Left lung (tissue), 14 donors: ENCODE measurements at places on chromosomes 3 and 15. TPM values are rescaled to one million over a fixed set of nuclear protein-coding genes. Genes with fewer than 3 reads are reported as not detected.
A peak's percentile ranks its signal among the peaks of the same experiment; 100 is the strongest.

PLSCR5 gene
- total RNA-seq, result not detected

ACTC1 gene
- 3.3 TPM for total RNA-seq

AGBL1 gene
- 3.3 TPM for total RNA-seq

U2SURP gene
- 54.3 TPM for total RNA-seq

GPR176 gene
- total RNA-seq, result 4.9 TPM

ATP13A4 gene
- total RNA-seq, result 74.1 TPM

C3orf85 gene
- total RNA-seq, result not detected

LRTM1 gene
- not detected for total RNA-seq

GRCh38 chr3:72193771-72194430, 409.0 kb upstream of the PROK2 start:
- DNase-seq, result no peak

DNA sequence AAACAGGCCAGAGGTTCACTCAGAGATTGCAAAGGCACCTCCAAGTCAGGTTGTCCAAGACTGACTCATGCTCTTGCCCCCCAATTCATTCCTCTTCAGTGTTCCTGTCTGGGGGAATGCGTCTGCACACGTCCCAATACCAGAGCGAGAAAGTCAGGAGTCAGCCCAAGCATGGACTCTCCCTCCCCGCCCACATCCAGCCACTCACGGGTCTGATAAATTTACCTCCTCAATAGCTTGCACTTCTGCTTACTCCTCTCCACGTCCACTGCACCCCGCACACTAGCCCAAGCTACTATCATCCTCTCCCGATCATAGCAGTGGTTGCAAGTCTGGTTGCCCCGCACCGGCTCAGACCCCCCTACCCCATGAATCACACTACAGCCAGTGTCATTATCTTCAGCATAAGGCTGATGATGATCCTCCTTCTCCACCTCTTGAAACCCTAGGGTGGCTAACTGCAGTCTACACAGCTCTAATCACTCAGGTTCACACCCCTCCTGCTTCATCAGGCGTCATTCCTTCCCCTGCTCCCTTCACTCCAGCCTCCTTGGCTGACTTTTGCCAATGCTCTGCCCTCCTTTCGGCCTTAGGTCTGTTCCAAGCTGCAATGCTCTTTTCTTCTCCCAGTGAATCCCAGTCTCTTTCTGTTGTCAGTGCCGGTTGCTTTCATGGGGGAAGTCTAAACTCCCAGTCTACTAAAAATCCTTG, 27.6 kb upstream of the MYO1E start:
- no peak for DNase-seq

DNA sequence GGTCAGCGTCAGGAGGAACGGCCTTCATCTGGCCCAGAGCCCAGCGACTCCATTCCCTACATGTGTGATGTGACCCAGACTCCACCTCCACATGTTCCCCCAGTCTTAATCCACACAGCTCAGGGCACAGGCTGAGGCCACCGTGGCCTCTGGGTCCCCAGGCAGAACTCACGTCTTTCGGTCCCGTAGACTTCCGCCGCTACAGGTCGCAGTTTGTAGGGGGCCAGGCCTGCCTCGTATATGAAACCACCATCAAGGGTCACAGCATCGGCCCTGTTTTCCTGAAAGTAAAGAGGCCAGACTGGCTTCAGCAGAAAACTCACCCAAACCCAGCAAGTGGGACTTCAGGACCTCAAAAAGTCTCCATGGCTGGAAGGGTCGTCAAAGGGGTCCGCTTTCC, 8.6 kb downstream of the LTF start:
- DNase-seq, result no peak

GRCh38 chr3:87733671-87734367, 325.0 kb downstream of the CGGBP1 start:
- no peak for DNase-seq

DNA sequence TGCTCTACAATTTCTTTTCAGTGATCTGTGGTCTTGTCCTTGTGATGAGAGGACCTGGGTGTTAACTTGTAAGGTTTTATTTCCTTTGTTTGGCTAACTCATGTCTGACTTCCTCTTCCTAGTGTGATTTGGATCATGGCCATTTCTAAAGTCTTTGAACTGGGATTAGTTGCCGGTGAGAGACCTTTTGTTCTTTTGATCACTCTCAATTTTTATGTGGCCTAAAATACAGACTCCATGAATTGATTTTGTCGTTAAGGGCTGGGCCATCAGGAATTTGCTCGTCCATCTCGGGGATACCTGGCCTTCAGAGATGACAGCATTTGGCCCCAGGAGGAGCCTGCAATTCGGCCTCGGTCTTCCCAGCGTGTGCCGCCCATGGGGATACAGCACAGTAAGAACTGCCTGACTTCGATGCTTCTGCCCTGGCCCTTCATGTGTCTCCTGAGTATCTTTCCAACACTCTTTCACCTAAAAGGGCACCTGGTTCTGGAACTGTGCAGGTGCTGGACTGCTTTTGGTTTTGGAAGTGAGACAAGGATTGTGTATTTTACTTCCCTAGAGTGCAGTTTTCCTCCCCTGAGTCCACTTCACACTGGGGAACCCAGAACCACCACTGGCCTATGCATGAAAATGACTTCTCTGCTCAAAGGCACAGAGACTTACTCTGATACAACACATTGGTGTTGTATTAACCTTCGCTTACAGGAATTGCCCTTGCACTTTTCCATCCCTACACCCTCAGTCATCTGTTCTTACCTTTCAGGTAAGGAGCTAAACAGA, 13.1 kb upstream of the LRRC2 start:
- no peak for DNase-seq

GRCh38 chr3:60514085-60514649, 737.1 kb downstream of the FHIT start:
- no peak for DNase-seq

DNA sequence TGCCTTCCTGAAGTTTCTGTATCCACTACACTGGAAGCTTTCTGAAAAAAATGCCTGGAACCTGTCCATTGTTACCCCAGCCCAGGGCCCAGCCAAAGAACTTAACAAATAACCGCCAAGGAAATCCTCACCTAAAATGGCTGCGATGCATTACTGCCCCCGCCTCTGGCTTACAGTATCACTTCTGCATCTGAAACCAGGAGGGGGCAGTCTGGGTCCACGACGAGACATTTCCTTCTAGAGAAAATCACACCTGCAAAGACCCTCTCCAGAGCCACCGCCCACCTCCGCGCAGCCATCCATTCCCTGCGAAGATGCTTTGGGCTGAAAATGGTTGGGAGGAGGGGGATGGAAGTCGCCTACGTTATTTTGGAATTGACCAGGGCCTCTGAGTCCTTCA, 22.4 kb upstream of the CELF6 start:
- no peak for DNase-seq

DNA sequence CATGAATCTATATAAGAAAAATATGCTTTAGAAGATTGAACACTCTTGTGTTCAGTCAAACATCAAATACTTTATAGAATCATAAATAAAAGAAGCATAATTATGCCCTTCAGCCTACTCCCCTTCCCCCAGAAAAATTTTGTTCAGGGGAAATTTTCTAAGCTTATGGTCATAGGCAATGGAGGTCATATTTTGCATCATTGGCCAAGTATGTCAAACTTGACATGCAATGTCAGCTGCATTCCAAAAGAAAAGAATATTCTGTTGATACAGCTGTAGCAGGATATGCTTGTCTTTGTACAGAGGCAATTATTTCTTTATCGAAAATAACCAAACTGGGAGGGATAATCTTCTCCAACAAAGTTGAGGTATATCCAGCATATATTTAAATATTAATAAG, 328.2 kb downstream of the ZIC1 start:
- no peak for DNase-seq

- DNase-seq, result peak; percentile 92
Measured at GRCh38 chr15:40102897-40103858, 5.5 kb downstream of the BMF start.

DNA sequence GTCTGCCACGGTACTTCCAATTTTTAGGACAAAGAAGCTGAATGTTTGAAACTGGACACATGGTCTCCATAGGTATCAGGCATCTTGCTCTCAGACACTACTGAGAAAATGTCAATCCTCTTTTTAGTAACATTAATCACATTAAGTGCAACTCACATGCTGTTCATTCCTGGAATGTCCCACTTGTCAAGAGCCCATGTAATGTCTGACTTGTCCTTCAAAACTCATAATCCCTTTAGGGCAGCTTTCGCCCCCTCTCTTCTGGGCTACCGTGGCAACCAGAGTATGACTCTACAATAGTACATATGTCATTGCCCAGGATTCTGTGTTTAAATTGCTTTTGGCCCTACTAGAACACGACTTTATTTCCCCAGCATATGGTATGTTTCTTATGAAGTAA, 12.3 kb downstream of the NUDT16 start:
- no peak for DNase-seq

- no peak for DNase-seq
Measured at GRCh38 chr3:128344052-128344735, 122.5 kb downstream of the DNAJB8 start.

- DNase-seq, result no peak
Measured at GRCh38 chr15:42151736-42152135, 4.7 kb downstream of the PLA2G4F start.

DNA sequence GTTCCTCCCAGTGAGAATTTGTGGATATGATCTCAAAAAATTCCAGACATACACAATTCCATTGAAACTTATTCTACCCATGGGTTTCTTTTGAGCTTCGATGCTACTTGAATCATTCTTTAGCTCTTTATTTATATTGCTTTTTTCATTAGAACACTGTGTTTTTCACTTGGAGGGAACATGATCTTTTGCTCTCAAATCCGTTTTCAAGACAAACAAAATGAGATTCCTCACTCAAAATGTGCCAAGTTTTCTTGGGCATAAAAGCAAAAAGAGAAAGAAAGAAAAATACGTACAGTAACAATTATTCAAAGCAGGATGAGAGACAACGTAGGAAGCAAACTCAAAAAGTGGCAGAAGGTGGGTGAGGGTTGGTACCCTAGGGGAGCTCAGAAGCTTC, 118.8 kb upstream of the PDZRN3 start:
- DNase-seq, result no peak

GRCh38 chr3:28934126-28934813, 346.6 kb upstream of the RBMS3 start:
- no peak for DNase-seq

GRCh38 chr3:58093574-58094195, 85.5 kb downstream of the FLNB start:
- DNase-seq, result no peak

- DNase-seq, result no peak
Measured at GRCh38 chr3:148854061-148854460, 11.0 kb upstream of the CPA3 start.

- no peak for DNase-seq
Measured at GRCh38 chr3:119418641-119419040, 44.8 kb downstream of the TMEM39A start.

GRCh38 chr15:78353093-78353492, 12.9 kb downstream of the CRABP1 start:
- no peak for DNase-seq
